ENCODE measurements at places on chromosomes 11 and 22.
A peak's percentile ranks its signal among the peaks of the same experiment; 100 is the strongest.

DNA sequence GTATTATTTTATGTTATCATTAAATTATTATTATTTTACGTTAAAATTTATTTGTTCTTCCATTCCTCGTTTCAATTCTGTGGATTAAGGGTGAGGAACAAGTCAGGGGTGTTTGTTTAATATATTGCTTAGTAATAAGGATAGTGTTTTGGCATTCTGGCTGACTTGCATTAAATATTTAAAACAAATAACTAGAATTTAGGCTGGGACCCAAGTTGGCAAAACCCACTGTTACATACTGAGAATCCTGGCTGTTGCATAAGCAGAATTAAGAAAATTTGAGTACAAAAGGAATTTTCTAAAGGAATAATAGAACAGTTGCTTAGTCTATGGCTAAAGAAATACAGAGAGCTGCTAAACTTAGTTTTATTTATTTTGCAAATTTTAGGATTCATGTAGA is 196.4 kb downstream of the GUCY1A2 start:
- DNase-seq = peak; percentile 64

DNA sequence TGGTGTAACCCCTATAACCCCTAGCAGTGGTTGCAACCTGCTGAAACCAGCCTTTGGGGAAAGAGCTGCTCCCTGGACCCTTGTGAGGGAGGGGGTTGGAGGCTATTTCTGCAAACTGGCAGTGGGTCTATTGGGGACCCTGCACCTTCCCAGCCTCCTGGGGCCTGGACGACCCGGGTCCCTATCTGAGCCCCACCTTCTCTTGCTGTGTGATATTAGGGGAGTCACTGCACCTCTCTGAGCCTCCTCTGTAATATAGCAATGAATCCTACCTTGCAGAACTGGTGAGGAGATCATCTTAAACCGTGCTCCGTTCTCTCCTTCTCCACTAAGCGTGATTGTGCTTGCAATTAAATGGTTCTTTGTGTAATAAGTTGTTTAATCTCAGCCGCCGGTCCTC is 24.0 kb upstream of the MPPED1 start:
- DNase-seq = no peak

DNA sequence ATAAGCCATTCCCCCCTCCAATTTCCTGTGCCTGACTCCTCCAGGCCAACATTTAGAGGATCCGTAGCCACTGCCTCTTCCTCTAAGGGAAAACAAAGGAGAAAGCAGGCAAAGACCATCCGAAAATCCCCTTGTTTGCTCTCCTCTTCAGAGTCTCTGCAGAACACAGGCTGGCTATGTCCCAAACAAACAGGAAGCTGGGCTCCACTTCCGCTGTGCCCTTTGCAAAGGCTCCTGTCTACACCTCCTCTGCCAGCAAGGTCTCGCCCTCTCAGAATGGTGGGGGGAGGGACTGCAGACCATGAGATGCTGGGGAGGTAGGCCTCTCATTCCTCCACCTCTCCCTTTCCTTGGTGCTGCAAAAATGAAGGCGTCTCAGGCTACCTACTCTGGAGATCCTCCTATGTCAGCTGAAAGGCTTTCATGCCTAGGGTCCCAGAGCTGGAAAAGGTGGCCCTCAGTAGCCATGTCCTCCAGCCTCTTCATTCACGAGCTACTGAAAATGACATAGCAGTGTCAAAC is 596.2 kb downstream of the BUD13 start:
- no peak for DNase-seq

DNA sequence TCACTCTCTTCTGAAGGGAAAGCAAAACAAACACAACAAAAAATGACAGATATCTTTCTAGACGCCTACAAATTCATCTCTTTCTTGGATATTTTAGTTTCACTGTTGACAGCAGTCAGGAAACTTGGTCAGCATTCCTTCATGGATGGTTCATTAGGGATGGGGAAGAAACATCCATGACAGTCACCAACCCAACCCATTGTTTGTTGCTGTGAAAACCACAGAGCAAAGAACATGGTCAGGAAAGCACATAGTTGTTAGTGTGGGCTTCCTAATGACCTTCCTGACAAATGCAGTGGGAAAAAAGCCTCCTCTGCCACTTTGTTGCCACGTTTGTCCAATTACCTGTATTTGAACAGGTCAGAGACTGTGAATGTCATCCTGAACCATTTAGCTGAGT is 139.8 kb upstream of the SNX19 start:
- DNase-seq = no peak

DNA sequence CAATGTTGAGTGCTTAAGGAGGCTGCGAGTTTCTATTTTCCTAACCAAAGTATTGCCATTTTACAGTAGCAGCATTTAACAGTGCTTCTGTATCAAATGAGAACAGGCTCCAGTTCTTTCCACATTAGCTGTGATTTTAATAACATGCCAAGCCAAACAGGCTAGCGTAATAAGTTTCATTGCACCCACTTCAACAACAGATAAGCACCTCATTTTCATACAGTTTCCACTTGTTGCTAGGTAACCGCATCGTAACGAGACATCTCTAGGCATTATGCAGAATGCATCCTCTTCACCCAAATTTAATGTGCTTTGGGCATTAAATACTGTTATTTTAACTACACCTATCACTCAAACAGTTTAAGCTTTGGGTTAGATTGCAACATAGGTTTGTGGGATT is 79.0 kb downstream of the CADM1 start:
- DNase-seq = no peak

GRCh38 chr22:41808400-41808799 is 7.9 kb downstream of the CCDC134 start:
- DNase-seq = no peak

- DNase-seq = no peak
Observed at GRCh38 chr11:15108592-15109130, 6.1 kb upstream of the INSC start.

- DNase-seq = no peak
Observed at GRCh38 chr22:36296690-36297089, 43.8 kb downstream of the APOL1 start.

DNA sequence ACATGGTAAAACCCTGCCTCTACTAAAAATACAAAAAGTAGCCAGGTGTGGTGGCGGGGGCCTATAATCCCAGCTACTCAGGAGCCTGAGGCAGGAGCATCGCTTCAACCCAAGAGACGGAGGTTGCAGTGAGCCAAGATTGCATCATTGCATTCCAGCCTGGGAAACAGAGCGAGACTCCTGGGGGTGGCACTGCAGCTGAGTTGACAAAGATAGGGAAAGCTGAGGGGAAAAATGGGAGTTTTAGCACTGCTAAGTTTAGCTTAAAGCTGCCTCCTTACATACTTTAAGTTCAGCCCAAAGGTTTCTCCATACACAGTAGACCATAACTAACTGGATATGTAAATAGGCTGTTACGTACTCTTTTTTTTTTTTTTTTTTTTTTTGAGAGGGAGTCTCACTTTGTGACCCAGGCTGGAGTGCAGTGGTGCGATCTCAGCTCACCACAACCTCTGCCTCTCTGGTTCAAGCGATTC is 9.0 kb upstream of the USP28 start:
- DNase-seq = peak; percentile 35

DNA sequence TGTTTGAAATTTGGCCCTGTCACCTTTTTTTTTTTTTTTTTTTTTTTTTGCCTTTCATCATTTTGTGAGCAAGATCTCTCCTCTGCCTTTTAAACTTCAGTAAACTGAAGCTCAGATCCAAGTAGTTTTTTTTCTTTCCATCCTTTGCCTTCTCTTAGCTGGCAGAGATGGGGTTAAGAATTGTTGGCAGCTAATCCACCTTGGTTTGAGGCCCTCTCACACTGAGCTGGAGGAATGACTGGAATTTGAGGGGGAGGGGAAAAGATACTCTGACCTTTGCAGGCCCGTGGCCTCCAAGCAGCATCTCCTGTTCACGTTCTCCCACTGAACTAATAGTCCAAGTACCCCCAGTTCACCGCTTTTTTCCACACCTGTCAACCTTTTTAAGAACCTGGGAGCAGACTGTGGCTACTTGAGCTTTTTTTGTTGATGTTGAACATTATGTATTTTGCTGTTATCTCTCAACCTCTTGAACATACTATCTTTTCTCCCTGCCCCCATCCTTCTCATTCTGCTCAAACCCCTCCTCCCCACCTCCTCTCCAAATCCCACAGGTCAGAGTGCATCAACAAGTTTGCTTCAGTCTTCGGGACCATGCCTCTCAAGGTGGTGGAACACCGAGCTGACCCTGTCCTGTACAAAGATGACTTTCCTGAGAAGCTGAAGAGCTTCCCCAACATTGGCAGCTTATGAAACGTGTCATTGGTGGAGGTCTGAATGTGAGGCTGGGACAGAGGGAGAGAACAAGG is 66.2 kb downstream of the ALX4 start:
- DNase-seq = peak; percentile 34

- DNase-seq = no peak
Observed at GRCh38 chr11:77208535-77208934, 80.5 kb downstream of the MYO7A start.

GRCh38 chr11:19723572-19724342 is 11.1 kb downstream of the NAV2 start:
- peak; percentile 64 for DNase-seq

- peak; percentile 81 for DNase-seq
Observed at GRCh38 chr11:12272821-12273617, 104.4 kb upstream of the PARVA start.

DNA sequence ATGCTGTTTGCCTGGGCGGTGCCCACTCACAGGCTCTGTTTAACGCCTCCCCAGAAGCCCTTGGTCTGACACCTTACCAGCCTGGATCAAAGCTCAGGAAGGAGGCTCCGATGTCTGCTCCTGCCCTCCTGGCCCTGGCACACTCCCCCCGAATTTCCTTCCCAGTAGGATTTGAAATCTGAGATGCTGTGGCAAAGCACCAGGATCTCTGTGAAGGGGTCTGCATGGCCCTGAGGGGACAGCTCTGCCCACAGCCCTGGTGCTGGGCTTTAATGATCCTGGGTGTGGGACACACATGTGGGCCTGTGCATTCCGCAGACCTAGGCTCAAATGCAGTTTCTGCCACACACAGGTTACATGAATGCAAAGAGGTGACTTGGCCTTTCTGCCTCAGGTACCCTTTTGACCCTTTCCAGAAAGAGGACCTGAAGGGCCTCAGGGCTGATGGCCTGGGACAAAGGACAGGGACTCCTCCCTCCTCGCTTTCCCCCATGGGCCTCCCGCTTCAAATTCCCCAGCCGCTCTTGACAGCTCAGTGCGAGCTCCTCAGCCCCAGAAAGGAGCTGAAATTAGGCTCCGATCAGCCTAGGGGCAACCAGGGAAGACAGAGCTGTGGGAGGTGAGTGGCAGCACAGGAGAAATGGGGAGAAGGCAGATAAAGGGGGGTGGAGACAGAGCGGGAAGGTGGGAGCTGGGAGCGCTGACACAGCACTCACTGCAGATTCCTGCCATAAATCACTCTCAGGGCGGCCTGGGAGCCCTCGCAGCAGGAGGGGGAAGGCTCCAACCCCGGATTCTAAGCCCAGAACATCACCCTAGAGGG is 41.3 kb downstream of the TRIM29 start:
- DNase-seq = no peak

DNA sequence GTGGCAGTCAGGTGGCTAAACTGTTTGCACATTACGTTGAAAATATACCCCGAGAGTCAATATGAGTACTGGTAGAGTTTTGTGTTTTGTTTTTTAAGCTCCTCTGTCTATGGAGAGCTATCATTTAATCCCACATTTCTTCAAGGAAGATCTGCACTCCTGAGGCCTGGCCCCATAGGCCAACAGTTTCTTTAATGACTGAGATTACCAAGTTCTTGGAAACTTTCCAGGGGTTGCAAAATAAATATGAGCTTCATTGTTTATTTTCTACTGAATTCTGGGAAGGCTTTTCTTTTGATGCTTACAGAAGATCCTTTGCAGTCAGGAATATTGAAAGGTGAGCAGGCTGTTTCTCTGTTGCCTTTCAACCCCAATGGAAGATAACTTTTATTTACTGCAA is 452.0 kb downstream of the JRKL start:
- no peak for DNase-seq

DNA sequence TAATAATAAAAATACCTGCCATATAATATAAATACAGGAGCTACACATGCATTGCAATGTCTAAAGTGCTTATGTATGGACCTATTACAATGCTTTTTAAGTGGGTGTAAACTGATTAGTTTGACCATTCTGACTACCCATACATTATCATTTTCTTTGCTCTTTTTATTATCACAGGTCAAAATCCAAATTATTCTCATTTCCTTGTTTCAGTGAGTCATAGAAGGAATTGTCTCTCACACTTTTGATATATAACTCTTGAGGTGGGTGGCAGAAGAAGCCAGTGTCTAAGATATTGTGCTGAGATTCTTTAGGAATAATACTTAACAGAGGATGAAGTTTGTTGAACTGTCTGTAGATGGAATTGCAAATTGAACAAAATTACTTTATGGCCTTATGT is 35.6 kb downstream of the GAS2 start:
- no peak for DNase-seq

DNA sequence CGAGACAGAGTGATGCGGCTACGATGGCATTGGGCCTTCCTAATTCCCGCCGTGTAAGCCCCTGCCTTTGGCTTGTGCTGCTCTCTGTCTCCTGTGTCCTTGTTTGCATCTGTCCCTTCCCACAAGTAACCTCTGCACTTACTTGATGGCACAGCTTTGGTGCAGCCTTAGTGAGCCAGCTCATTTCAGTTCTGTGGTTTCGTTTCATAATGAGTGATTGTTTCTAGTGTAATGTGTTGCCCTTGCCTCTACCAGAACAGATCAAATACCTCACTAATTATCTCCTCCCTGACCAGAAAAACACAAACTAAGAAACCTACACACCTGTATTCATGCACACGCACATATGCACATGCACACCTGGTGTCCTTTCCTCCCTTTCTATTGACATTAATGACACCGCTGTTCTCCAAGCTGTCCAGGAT is 58.8 kb downstream of the GRK3 start:
- no peak for DNase-seq

GRCh38 chr11:72347691-72348090 is 86.6 kb downstream of the CLPB start:
- no peak for DNase-seq

- DNase-seq = peak; percentile 87
Observed at GRCh38 chr11:34614344-34615104, 6.4 kb upstream of the EHF start.

DNA sequence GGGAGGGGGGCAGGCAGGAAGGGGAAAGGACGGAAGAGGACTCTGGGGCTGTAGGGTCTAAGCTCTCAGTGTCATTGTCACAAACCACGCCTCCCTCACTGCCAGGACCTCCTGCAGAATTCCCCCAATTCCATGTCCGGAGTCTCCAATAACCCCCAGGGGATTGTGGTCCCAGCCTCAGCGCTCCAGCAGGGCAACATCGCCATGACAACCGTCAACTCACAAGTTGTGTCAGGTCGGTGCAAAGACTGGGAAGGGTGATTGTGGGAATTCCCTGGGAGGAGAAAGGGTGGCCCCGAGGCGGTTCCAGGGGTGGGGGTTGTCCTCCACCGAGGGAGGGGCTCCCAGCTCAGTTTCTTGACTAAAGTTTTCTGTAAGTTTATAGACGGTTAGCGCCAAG is 86.0 kb downstream of the FEZ1 start:
- DNase-seq = no peak
